ENCODE measurements at places on chromosomes 7 and 10.

GRCh38 chr7:19701471-19701870 is 7.4 kb downstream of the POLR1F start:
- DNase-seq = no peak

GRCh38 chr7:126856691-126857291 is 395.9 kb downstream of the GRM8 start:
- no peak for DNase-seq

GRCh38 chr7:80908360-80908797 is 10.5 kb downstream of the SEMA3C start:
- no peak for DNase-seq

GRCh38 chr7:28704706-28705105 is 253.4 kb downstream of the TRIL start:
- no peak for DNase-seq

GRCh38 chr10:31866118-31866670 is 62.4 kb downstream of the ARHGAP12 start:
- no peak for DNase-seq

GRCh38 chr7:97405835-97406234 is 288.3 kb downstream of the SDHAF3 start:
- DNase-seq = no peak

DNA sequence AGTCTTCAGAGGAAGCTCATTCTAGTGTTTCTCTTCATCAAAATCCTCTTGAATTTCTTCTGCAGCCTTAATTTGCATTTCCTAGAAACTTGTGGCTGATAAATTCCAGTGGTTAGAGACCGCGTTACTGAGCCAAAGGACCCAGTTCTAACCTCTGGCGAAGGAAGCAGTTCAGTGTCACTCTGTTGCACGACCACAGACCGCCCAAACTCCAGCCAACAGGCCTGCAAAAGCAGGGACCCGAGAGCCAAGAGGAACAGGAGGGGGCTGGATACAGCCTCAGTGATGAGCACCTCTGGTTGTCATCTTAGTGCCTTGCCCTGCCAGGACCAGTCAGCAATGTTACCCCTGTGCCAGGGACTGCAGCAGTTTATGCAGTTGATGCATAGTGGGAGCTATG is 70.0 kb downstream of the AFAP1L2 start:
- no peak for DNase-seq

DNA sequence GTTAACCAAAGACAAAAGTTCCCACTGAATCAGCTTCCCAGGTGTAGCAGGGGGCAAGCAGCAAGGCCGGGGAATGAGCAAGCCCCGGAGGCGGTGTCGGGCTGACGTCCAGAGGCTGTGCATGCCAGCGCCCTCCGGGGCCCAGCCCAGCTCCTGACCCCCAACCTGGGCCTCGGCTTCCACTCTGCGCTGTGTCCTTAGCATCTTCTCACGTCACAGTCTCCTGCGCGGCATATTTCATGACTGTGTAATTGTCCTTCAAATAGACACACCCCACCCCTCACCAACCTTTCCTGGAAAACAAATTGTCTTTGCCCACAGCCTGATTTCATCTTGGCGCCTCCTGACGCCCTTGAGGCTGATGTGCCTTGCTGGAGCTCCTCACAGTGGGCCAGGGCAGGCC is 133.5 kb downstream of the RGS10 start:
- DNase-seq = no peak

DNA sequence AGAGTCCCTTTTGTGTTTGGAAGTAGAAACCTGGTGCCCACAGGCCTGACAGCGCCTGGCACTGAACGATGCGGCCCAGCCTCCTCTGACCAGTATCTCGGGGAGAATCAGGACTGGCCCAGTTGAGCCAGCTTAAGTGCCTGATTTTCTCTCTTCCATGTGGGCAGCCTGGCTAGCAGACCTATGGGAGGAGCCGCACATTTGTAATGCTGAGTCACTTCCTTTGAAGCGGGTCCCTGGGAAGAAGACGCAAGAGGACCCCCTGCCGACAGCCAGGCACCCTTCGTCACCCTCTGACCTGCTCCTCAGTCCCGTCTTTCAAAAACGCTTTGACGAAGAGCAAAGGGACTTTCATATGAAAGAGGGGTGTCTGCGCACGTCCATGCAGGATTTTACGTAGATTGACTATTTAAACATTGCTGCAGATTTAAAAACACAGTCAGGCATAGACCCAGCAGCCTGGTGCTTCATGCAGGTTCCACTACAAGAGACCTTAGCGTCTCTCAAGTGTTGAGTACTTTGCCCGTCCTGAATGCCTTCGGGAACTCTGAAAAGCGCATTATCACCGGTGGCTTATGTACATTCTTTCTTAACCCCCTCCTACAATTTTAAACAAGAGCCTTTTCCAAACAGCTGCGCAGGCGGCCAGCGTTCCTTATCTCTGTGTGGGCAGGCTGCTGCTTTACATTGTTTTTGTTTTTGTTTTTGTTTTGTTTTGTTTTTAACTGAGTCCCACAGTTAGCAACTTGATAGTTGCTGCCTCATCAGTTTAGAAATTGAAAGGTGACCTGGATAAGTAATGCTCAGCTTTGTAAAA is 36.5 kb upstream of the AP5Z1 start:
- no peak for DNase-seq

DNA sequence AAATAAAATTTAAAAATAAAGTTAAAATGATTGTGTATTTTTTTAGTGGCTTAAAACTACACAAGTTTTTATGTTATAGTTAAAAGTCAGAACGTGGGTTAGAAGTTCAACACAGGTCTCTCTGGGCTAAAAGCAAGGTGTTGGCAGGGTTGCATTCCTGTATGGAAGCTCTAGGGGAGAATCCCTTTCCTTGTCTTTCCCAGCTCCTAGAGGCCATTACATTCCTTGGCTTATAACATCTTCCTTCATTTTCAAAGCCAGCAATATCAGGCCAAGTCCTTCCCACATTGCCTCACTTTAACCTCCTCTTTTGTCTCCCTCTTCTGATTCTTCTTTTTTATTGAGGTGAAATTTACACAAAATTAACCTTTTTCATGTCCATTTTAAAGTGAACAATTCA is 52.4 kb upstream of the EEPD1 start:
- DNase-seq = no peak

DNA sequence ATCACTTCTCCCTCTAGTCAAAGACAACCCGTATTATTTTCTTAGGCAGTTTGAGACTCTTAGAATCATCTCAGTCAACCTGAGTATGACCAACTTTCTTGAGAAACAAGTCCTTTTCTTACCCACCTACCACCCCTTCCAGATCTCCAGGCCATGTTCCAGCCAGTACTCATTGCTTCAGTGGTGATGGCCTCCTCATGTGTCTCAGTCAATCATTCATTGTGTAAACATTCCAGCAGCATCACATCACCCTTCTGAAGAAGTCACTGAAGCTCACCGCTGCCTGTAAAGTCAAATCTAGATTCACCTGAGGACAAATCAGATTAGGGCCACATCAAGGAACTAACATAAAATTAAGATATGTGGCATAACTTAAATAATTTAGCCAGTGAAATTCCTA is 467.2 kb upstream of the NRP1 start:
- no peak for DNase-seq

- no peak for DNase-seq
Observed at GRCh38 chr10:67257018-67257417, 331.2 kb downstream of the LRRTM3 start.

GRCh38 chr7:8125680-8126444 is 136.1 kb downstream of the ICA1 start:
- DNase-seq = peak; percentile 58

GRCh38 chr10:12807096-12807755 is 194.3 kb downstream of the CCDC3 start:
- no peak for DNase-seq

- DNase-seq = peak; percentile 49
Observed at GRCh38 chr10:124650820-124651401, 93.3 kb downstream of the FAM53B start.

DNA sequence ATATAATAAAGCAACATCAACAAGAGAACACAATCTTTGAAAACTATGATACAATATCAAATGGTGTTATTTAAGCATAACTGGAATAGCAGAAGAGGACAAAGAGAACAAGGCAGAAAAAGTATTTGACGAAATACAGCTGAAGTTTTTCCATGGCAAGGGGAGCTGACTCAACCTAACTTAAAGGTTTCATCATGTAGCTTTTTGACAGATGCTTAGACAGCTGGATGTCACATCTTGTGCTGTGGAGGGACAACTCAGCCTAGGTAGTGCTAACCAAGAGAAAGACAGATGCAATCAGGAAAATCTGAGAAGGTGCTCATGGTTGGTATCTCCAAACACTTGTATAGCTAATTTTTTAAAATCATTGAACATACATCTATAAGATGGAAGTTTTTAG is 208.2 kb downstream of the TFEC start:
- no peak for DNase-seq

DNA sequence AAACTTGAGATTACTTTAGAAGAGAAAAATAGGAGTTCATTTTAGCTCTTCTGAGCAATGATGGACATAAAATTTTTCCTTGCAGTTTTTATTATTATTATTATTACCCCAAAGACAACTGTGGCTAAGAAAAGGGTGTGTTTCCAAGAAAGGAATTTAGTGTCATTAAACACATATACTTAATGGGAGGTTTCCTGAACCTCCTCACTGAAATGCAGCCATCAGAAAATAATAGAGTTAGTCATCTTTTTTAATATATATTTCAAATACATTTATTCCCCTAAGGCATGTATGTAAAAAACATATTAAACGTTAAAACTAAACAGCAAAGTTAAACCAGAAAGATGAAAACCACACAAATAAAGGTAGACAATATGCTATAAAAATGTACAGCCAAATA is 66.8 kb downstream of the CRPPA start:
- DNase-seq = no peak

GRCh38 chr7:129517931-129518330 is 15.6 kb downstream of the SMKR1 start:
- no peak for DNase-seq

DNA sequence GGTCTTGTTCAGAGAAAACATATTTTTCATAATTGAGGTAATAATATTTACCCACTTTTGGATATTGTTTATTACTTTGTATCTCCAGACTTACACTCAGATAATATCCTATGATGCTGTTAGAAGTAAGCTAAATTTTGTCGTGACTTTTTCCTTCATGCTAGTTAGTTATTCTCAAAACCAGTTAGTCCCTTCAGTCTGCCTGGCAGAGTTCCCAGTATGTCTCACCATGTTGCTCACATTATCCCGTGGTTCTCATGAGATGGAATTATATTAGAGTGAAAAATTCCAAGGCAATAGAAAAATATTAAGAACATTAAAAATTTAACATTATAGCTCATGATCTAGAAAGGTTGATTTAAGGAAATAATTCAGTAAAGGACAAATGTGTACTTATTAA is 81.5 kb upstream of the SMIM30 start:
- no peak for DNase-seq

DNA sequence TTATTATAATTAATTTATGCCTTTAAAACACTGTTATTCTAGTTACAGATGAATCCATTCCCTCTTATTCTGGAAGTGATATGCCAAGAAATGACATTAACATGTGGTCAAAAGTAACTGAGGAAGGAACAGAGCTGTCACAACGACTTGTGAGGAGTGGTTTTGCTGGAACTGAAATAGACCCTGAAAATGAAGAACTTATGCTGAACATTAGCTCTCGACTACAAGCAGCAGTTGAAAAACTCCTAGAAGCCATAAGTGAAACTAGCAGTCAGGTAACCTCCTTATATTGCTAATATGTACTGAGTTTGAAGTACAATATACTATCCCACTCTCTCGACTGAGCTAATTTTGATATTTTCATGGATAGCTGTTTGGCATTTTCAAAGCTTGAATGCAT is 81.6 kb downstream of the CYP51A1 start:
- DNase-seq = no peak

- DNase-seq = no peak
Observed at GRCh38 chr10:60351191-60351853, 38.4 kb downstream of the ANK3 start.

- DNase-seq = no peak
Observed at GRCh38 chr7:22344655-22345054, 12.3 kb downstream of the RAPGEF5 start.

DNA sequence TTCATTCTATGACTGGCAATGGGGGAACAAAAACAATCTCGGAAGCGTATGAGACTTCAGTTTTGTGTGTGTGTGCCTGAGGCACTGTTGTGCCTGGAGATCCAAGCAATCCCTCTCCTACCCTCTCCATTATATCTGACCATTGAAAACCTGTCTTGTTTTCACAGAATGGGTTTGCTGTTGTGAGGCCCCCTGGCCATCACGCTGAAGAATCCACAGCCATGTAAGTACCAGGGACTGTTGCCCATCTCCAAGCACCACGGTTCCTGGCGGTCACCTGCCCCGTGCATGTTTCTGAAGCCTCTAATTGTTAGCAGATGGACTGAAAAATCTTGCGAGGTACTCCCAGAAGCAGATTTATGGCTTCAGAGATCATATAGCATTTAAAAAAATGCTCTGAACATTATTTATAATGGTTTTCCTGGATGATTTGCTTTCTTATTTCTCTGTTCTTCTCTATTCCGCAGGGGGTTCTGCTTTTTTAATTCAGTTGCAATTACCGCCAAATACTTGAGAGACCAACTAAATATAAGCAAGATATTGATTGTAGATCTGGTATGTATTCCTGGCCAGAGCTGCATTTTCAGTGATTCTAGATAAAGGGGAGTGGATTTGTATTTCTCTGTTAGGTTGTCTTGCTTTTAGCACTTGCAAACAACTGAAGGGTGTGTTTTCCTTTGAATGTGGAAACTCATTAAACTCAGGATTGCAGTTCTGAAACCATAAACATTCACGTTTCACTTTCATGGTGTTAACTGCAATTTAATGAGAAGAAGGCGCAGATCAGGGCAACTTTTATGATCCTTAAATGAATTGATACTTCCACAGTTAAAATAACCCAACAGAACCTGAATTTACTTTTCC is 288.2 kb downstream of the TWIST1 start:
- no peak for DNase-seq

DNA sequence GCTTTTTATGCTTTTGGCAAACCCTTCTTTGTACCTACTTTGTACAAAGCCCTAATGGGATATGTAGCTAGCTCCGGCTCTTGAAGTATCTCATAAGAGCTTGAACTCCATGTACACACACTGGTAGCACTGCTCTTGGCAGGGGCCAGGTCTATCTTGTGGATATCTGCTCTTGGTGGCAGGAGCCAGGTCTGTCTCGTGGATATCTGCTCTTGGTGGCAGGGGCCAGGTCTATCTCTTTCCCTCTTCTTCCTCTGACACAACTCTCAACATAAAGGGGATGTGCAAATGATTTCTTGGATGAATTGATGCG is 91.9 kb downstream of the WNT2 start:
- no peak for DNase-seq

GRCh38 chr10:32271617-32272016 is 75.3 kb downstream of the EPC1 start:
- DNase-seq = no peak

- no peak for DNase-seq
Observed at GRCh38 chr10:89371079-89371478, 6.8 kb upstream of the IFIT1B start.

- no peak for DNase-seq
Observed at GRCh38 chr7:67100956-67101361, 104.3 kb downstream of the TYW1 start.

- no peak for DNase-seq
Observed at GRCh38 chr10:58758321-58758720, 245.6 kb downstream of the BICC1 start.

GRCh38 chr7:79453558-79454360 is at the start of gene MAGI2:
Gene MAGI2 (minus strand): TSS chr7:79453667. CDS start chr7:79453320, 347 bp downstream.
- DNase-seq = no peak

GRCh38 chr10:112526139-112526538 is 79.1 kb downstream of the VTI1A start:
- no peak for DNase-seq
